Uterus (tissue), 4 donors: ENCODE measurements at places on chromosomes 6 and 20.
A peak's percentile ranks its signal among the peaks of the same experiment; 100 is the strongest.

DNA sequence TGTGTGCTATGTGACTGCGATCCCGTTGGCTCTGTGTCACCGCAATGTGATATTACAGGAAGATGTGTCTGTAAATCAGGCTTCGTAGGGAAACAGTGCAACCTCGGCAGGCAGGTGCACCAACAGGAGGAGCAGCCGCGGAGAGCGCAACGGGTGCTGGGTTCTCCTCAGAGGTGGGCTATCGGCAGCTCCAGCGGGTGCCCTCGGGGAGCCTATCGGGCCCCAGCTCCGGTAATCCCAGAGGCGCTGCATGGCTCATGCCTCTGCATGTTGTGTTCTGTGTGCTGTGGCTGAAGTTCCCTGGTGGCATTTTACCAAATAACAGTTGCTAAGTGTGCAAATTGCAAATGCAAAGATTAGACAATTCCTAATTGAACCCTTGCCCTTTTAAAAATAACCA, 409.9 kb downstream of the LAMA2 start:
- no peak for DNase-seq

- no peak for DNase-seq
Observed at GRCh38 chr6:52149076-52149475, 37.1 kb upstream of the IL17A start.

GRCh38 chr6:8131265-8131897, 29.0 kb upstream of the EEF1E1 start:
- no peak for DNase-seq

DNA sequence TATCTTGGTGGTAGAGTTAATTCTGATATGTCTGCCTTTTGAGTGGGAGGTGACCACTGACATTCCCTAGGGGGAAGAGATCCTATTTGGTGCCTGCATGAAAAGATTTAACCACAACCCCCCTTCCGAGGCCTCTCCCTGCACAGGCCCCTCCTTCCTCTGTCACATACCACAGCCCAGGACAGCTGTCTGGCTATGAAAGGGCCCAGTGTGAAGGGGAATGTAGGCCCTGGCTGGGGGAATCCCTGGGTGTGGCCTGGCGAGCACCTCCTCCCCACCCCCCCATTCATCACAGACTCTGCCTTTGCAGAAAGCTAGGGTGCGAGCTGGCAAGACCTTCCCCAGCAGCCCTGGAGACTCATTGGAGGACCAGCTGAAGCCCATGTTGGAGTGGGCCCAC, 27.4 kb upstream of the MAPRE1 start:
- DNase-seq, result no peak

- no peak for DNase-seq
Observed at GRCh38 chr6:112911959-112912358, 564.8 kb downstream of the RFPL4B start.

- no peak for DNase-seq
Observed at GRCh38 chr6:106287215-106287614, 38.3 kb downstream of the ATG5 start.

DNA sequence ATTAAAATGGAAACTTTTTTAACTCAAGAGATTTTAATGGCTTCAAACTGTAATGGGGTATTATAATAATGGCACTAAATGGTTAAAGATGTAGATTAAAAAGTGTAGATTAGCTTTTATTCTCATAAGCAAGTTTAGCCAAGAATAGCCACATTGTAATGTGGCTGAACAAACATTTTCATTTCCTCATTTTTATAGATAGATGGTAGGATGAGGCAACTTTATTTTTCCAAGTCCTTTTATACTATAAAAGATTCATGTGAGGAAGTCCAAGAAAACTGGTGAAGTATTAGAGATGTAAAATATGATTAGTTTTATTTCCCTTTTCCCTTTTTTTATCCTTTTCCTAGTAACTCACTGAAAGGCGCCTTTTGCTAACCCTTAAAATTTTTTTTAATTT, 88.8 kb downstream of the ATRN start:
- DNase-seq, result no peak

DNA sequence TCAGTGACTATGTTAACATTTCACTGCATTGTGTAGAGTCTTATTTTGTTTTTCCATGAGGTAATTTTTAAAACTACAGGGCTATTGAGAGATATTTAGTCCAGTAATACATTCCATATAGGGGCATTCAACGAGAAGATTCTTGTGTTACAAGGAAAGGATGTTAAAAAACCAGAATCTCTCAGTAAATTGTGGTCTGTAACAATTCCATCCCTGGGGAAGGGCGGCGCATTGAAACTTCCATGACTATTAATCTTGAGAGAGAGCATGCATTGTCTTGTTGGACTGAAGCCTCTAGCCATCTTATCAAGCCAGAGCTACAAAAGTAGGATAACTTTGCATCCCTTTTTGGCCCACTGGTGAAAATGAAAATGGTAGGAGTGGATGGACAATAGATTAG, 119.7 kb downstream of the BCKDHB start:
- DNase-seq, result no peak

GRCh38 chr6:156779206-156780094, 2.3 kb downstream of the ARID1B start:
- DNase-seq, result peak; percentile 57

DNA sequence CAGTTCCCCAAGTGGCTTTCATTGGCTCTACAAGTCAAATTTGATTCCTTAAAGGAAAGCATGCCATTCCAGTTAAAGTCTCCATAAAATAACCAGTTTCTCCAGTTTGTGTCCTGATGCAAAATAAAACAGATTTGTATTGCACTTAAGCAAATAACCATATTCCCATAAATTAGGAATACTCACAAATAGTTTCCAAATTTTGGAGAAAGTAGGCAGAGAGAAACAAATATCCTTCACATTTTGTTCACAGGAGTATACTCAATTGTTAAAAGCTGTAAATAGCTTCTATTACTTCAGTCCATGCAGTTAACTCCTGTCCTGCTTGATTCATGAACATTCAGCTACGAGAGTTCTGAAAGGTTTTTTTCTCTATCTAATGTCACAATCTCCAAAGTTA, 281.4 kb upstream of the RGS17 start:
- no peak for DNase-seq

- DNase-seq, result no peak
Observed at GRCh38 chr6:117303323-117303722, 38.0 kb downstream of the VGLL2 start.

- DNase-seq, result no peak
Observed at GRCh38 chr20:63579017-63579694, 5.1 kb upstream of the HELZ2 start.

DNA sequence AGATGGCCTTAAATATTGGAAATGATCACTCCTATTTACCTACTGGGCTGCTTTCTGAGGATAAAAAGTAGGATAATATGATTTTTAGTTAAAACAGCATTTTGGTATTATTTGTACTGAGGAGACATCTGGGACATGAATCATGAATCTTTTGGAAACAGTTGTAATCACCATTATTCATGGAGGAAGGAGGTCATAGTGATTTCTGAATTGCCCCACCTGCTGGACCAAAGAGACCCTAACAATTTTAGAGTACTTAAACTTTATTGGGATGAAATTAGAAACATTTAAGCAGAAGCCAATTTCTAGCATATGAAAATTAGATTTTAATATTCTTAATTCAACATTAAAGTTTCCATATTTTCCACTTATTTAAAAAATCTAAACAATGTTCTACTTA, 108.4 kb upstream of the SIM1 start:
- no peak for DNase-seq

DNA sequence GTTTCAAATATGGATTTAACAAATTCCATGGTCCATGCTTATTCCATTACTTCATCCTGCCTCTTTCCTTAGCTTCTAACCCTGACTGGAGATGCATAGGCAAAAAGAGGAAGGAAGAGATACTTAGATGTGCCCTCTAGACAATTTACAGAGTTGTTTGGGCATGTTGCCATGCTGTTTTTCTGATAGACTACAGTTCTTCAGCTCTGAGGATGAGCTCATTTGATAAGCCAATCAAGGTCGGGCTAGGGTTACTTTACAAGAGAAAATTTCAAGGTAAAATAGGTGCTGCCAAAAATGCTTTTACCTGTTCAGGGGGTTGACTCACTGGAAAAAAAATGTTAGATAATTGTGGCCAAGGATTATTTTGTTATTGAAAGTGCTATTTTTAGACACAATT, 5.9 kb downstream of the HCRTR2 start:
- DNase-seq, result no peak

DNA sequence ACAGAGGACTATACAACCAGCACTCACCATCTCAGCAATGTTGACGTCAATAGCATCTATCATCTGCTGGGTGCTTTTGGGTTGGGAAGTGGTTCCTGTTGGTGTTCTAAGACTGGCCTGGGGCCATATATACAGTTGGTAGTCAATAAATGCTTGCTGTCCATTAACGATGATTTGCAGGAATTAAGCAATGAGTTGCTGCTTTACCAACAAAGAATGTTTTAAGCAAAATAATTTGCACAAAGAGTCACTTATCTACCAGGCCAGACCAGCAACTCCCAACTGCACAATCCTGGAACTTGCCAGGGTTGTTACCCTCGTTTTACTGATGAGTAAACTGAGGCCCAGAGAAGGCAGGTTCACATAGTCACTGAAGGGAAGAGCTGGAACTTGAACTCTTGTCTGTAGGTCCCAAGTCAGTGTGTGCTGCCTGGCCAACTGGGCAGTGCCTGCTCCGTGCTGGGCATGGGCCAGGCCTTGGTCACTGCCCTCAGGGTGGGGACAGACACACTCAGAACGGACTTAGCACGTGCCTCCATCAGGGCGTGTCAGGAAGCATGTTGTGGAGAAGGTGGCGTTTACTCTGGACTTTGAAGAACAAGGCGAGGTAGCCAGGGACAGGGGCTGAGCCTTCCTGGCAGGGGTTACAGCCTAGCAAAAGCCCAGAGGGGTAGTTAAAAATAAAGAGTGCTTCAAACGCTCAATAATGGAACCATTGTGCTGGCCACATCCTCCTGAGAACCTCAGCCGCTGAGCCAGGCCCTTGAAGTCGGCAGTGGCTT, 2.5 kb upstream of the SRC start:
- DNase-seq, result no peak

DNA sequence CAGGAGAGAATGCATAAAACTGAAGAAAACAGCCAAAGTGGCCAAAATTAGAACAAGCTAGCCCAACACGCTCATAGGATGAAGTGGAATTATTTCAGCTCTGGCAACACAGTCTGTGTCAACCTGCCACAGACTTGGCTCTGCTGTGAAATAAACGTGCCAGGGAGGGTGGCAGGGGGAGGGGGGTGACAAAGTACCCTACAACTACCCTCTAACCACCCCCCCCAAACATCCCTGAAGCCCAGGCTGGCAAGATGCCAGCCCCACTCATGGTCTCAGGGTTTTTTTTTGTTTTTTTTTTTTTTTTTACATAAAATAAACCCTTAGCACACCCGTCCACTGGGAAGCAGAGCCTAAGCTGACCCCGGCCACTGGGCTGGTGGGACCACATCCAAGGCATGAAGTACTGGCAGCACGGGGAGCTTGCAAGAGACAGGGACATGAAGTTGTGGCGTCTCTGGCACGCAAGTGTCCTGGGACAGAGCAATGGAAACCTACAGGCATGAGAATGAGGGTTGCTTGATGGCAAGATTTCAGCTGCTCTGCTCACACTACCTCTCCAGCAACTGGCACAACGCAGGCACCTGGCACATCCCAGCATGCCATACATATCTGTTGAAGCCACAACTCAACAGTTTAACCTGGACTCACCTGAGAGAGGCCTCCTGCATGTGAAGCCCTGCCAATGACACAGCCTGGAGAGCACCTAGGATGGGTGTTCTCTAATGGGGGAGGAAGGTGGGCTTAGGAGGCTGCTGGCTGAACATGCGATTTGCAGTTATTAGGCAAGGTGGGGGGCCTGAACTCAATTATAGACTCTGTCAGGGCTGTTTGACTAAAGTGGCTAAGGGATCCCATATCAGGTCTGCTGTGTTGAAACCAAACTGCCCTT, 76.4 kb downstream of the TRAM2 start:
- DNase-seq, result no peak

DNA sequence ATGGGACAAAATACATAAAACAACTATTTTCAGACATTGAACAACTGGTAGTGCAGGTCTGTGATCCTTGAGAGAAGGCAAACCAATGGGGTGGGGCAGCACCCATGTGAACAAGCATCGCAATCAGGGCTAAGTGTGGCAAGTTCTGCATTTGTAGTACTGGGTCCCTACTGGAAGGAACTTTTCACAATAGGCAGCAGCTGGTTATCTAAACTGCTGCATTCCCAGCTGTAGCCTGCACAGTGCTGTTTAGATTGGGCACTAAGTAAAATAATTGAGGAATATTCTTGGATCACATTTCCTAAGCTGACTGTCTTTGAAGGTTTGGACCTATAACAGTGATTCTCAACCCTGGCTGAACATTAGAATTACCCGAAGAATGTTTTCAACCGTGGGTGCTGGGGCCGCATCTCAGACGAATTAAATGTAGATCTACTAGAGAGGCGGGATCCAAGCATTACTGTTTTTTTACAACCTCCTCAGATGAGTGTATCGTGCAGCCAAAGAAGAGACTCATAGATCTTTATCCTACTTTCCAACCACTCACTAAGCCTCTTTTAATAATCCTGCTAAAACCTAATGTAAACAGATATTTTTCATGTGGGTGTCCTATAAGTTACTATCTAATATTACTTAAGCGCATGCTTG, 12.4 kb upstream of the MAP3K4 start:
- peak; percentile 20 for DNase-seq

- DNase-seq, result no peak
Observed at GRCh38 chr6:12289365-12289919, 719 bp upstream of the EDN1 start.

GRCh38 chr6:30954631-30955366, 14.0 kb downstream of the MUCL3 start:
- no peak for DNase-seq

GRCh38 chr6:89970072-89970471, 75.8 kb downstream of the GJA10 start:
- no peak for DNase-seq

- no peak for DNase-seq
Observed at GRCh38 chr20:45118028-45118427, 3.1 kb upstream of the WFDC5 start.

- no peak for DNase-seq
Observed at GRCh38 chr6:24125980-24126379, at the start of gene NRSN1. NRSN1 (plus strand) TSS chr6:24126215; CDS start chr6:24134328, 8,113 bp downstream.

- DNase-seq, result no peak
Observed at GRCh38 chr6:70860045-70860444, 96.8 kb downstream of the B3GAT2 start.

GRCh38 chr20:20611167-20611566, 101.3 kb downstream of the RALGAPA2 start:
- DNase-seq, result no peak

DNA sequence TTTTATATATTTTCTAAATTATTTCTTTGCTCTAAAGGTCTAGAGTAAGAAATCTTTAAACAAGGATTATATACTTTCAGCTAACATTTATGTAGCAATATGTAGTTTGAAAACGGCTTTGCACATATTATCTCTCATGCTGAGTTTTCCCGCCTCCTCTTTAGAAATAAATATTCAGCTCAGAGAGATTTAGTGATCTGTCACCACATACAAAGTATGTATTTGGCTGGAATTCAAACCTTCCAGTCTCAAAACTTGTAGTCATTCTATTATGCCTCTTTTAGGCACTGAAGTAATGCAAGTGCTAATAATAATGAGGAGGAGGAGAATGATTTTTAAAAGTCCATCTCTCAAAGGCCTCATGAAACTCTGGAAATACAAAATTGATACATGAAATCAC, 525.0 kb downstream of the GRIK2 start:
- DNase-seq, result no peak
